ENCODE measurements at places on chromosomes 3 and 15.
A peak's percentile ranks its signal among the peaks of the same experiment; 100 is the strongest.

- DNase-seq, result no peak
Observed at GRCh38 chr3:130463221-130463620, 53.8 kb upstream of the COL6A6 start.

DNA sequence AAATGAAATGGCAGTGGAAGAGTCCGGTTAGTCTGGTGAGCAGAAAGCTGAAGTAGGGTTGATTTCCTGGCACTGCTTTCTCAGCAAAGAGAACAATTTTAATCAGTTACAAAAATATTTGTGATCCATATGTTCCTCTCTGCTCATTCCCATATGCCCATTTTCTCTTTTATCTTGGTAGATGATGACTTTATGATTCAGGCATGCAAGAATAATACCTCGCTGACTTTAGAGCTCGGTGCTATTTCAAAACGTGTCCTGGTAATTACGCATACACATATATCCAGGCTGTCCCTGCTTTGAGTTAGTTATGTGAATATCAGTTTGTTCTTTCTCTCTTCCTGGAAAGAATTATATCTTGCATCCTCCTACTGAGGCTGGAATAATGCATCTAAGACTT, 38.5 kb downstream of the ARPP21 start:
- no peak for DNase-seq

DNA sequence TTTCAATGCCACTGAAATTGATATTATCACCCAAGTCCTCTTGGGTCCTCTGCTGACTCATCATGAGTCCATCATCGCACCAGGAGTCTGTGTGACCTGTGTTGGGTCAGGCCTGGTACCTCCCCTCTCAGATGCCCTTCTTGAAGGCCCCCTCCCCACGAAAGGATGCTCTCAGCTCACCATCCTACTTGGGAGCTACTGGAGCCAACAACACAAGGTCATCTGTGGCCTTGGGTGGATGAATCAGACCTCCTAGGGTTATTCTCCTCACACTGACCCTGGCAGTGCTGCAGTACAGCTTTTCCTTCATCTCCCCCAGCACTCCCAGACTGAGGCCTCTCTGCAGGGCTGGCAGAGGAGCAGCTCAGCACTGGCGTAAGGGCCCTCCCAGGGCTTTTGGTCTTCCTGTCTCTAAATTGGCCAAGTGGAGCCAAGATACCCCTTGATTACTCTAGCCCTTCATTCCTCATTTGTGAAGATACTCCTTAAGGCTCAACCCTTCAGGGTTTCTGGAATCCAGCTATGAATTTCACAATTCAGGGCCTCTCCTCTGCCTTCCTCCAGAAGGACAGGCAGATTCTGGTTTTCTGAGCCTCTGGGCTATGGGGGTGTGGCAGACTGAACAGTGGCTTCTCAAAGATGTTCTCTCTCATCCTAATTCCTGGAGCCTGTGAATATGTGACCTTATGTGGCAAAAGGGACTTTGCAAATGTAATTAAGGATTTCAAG, 80.7 kb upstream of the GSK3B start:
- DNase-seq, result no peak

DNA sequence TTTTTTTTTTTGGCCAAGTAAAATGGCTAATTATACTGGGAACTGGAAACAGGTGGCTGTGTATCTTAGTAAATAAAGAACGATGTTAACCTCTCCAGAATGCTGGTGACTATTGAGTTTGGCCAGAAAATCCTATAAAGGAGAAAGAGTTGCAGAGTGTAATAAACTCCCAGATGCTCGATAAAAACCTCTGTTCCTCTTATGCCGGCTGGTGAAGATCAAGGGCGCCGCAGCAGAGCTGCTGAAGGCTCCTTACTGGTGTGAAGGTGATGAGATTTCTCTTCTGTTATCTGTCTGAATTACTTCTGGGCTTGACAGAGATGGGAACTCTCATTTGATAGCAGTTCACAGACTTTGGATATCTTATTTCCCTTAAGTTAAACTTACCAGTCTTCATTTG, 104.6 kb downstream of the PTPRG start:
- DNase-seq, result no peak

GRCh38 chr3:30932513-30933098, 38.1 kb upstream of the GADL1 start:
- no peak for DNase-seq

DNA sequence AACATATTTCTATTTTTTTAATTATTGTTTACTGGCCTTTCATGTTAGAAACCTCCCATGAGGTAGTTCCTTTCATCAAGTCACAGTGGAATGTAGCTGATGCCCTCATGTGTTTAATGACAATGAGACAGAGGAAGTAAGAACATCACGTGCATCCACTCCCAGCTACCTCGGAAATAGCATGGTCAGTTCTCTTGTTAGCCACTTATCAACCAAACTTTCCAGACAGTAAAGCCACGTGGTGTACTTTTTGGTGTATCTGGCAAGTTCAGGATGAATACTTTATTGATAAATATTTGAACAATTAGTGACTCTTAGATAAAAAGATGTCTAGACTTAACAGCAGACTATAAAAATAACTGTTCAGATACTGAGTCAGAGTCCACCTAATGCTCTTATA, 781.7 kb downstream of the MECOM start:
- DNase-seq, result no peak

- peak; percentile 57 for DNase-seq
Observed at GRCh38 chr3:14319654-14320182, 82.7 kb upstream of the SLC6A6 start.

Measured in T-helper 2 cell (primary cell).